Right ventricle myocardium inferior (tissue), 1 donor: ENCODE measurements at places on chromosomes 4 and X.

GRCh38 chr4:2954358-2955185 is 8.6 kb downstream of the NOP14 start:
- no peak for DNase-seq

DNA sequence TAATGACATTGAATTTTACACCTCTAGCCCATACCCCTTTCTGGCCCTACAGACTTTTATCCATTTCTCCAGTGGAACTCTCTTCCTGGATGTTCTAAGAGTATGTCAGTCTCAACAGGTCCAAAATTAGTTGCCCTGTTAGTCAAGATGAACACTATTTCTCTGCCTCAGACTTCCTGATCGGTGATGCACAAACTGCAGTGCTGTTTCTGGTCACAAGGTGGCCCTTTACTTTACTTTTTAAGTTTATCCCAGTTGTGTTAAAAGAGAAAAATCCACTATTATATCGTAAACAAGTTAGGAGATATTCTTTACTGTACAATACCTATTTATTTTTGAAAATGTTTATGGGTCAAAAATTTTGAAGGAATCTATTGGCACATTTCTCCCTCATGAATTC is 13.1 kb downstream of the TCEAL7 start:
- no peak for DNase-seq

- no peak for DNase-seq
Observed at GRCh38 chrX:106510713-106511403, 100.9 kb upstream of the RADX start.

GRCh38 chr4:15470128-15470475 is 420 bp downstream of the CC2D2A start:
- no peak for DNase-seq

GRCh38 chr4:110181890-110182289 is 16.5 kb downstream of the ELOVL6 start:
- no peak for DNase-seq

DNA sequence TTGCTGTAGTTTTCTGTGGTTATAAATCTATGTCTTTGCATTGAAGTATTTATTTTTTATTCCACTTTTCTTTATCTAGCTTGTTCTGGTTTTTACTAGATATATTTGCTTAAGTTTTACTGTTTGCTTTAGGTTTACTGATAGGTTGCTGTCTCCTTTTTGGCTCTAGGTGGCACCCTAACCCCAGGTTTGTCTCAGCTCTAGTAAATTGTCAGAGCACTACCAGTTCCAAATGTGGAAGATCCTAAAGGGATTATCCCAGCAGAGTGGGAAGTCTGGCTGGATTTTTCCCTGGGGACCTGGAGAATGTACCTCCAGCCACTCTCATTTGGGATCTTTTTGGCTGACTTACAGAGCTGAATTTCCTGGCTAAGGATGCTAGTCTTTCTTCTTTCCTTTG is 106.1 kb downstream of the PBDC1 start:
- DNase-seq, result no peak

GRCh38 chrX:47247999-47248320 is 15.2 kb downstream of the USP11 start:
- DNase-seq, result no peak

DNA sequence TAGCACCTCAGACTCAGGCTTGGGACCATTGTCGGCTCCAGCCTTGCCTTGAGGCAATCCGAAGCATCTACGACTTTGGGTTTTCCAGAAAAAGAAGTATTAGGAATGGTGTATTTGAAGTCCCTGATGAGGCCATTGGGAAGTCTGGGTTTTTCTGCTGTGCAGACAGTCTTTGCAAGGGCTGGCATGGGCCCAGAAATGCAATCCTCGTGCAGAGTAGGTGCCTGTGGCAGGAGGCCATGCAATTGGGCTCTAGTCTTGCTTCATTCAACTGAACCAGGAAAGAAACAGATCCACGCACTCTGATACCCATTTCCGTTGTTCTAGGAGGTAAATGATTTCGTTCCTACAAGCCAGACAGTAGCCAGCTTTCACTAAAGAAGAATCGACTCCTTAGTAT is 12.4 kb downstream of the ZFP92 start:
- DNase-seq, result no peak

DNA sequence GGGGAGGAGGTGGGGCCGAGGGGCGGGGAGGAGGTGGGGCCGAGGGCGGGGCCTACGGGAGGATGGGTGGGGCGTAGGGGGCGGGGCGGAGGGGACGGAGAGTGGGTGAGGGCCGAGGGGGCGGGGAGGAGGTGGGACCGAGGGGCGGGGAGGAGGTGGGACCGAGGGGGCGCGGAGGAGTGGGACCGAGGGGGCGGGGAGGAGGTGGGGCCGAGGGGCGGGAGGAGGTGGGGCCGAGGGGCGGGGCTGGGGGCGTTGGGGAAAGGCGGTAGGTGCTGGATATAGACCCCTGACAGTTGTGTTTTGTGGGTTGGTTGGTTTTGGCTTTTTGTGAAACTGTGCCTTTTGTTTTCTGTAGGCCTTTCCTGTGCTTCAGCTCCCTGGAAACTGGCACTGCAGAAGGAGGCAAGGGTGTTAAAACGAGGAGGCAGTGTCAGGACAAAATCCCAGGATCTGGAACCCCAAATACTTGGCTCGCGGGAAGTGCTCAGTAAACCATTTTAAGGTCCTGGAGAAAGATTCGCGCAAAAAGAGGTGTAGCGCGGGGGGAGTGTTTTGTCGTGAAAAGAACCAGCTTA is 580 bp upstream of the MMGT1 start:
- peak; percentile 89 for DNase-seq

DNA sequence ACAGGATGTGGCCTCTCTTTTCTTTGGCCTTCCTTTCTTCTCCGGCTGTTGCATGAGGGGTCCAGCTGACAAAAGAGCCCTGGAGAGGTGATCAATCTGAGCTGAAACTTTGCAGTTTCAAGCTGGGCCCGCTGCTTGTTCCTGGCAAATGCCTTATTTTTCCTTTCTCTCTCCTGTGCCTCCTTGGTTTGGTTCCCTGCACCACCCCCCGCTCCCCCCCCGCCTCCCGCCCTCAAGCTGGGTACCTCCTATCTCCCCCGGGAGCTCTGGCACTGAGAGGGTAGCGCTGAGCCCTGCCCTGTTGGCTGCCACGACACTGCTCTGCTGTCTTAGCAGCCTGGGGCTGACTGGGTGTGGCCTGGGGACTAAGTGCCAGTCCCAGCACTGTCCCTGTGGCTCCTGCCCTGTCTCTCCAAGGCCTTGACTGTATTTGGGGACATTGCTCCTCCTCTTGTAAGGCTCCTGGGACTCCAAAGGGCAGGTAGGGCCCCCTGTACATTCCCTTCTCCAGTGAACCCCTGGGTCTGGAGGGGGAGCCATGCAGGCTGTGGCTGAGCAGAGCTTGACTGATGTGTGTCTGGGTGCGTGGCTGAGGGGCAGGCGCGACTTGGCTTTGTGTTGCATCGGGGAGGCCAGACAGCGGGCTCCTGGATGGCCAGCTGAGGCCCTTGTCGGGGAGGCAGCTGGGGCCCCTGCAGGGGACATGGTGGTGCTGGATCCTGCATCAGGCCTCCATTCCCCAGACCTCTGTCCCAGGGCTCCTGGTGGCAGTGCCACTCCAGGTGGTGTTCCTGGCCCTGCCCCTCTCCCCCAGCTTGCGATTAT is 1.1 kb downstream of the PLXNA3 start:
- DNase-seq, result no peak

DNA sequence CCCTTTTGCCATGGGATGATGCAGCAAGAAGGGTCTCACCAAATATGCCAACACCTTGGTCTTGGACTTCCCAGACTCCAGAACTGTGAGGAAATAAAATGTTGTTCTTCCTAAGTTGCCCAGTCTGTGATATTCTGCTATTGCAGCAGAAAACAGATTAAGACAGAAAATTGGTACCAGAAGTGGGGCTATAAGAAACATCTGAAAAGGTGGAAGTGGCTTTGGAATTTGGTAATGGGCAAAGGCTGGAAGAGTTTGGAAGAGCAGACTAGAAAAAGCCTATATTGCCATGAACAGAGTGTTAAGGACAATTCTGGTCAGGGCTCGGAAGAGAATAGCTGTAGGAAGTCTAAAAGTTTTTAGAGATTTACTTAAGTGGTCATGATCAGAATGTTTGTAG is 27.4 kb downstream of the CASP6 start:
- no peak for DNase-seq

DNA sequence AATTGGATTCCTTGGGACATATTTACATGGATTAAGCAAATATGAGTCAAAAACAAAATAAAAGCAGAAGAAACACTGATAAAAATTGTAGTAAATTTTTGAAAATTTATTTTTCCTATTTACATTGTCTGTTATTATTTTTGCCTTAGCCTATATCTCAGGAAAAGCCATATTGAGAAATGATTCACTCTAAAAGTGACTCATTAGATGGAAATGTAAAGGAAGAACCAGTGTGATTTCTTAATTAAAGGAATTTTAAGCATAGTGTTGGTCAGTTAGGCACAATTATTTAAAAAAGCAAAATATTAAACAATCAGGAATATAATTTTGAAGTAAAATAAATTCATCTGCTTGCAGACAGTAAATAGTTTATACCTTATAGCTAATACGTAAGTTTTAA is 167.4 kb upstream of the NAP1L5 start:
- DNase-seq, result no peak

DNA sequence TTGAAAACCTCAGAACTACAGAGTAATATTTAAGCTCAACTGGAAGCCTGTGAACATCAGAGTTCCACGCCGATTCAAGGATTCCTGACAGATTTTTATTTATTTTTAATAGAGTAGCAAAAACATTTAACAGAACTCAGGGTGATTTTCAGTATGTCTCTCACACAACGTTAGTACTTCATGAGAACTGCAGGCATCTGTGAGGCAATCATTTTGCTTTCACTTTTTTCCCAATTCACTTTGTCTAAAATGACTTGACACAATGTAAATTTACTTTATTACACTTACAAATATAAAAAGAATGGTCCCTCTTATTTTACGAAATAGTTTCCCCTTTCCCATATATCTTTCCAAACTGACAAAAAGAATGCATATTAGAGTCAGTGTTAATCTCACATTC is 869.5 kb upstream of the EPHA5 start:
- no peak for DNase-seq

DNA sequence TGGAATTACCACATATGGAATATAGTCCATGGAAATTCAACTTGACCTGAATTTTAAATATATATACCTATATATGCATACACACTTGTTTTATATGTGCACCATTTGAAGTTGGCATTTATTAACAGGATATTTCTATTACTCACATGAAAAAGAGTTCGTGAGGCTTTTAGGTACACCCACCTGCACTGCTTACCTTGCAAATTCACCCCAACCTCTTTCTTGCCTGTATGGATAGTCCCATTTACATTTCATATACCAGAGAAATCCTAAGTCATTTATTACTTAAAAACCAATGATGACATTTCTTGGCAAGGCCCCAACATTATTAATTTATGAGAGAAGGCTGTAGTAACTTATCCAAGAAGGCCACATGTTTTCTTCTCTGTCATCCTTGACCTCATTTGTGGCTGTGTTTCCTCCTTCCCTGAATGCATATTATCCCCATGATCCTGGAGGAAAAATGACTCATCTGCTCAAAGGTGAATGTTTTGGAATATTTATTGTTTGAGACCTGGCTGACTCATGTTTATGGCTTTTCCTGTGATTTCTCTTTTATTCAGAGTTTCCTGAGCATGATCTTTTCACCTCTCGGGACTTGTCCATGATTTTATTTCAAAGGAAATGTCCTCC is 62.2 kb upstream of the FAM241A start:
- DNase-seq, result no peak

DNA sequence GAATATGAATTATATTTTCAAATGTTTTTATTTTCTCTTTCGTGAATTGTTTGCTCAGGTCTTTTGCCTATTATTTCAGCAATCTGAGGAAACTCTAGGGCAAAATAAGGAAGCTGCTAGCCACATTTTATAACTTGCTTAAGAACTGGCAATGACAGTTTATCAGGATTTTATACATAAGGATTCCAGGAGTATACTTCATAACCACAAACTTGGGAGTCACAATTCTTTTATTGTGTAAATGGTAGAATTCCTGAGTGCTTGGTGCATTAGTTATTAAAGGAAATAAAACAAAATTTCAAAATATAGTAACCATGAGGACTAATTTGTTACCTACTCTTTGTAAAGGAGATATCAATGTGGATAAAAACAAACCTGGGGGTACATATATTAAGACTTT is 54.4 kb downstream of the PALLD start:
- no peak for DNase-seq

GRCh38 chr4:168109527-168109926 is 17.2 kb downstream of the ANXA10 start:
- no peak for DNase-seq

DNA sequence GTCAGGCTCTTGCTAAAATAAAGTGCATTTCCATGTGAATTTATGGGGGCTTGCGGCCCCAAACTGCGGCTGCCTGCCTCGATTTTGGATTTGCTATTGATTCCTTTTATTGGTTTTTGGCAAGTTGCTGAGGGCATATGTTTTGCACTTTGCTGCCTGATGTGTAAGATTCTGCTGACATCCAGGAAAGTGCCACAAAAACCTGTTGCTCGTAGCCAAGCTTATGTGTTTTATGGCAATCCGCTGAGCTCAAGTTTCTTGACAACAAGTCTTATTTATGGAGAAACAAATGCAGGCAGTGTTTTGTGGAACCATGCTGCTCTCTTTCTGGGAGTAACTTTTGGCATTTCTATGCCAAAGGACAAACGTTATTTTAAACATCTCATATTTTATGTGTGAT is 97.3 kb upstream of the DDIT4L start:
- DNase-seq, result no peak

DNA sequence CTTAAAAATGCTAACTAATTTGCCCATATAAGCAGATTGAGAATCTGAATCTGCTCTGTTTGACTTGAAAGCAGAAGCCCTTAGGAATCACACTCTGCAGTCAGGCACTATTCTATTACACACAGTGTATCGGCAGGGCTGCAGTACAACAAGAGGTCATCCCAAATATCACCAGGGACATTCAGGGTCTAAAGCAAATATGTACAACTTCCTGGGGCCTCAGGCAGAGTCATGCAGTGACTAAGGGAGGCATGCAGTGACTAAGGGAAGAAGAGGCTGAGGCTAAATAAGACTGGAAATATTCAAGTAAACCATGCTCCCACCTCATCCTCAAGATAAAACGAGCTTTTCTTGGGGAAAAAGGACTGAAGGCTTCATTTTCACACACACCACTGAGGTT is 20.9 kb downstream of the MAPK10 start:
- no peak for DNase-seq

DNA sequence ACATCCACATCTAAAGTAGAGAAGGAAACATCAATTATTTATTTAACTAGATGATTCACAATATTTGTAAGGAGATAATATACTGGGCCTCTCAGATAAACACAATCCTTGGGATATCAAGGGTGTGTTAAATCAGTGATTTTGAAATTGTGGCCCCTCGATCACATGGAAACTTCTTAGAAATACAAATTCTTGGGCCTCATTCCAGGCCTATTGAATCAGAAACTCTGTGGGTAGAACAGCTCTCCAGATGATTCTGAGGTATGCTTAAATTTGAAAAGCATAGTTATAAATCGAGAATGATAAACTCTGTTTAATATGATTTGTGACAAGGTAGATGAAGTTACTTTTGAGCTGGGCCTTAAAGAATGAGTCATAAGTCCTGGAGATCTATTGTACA is 64.3 kb upstream of the GPR174 start:
- DNase-seq, result no peak
